Activated gamma-delta T cell treated with Interleukin-2 at 50 U/mL for 16 hours (primary cell): ENCODE measurements at places on chromosomes 5 and 9.
A peak's percentile ranks its signal among the peaks of the same experiment; 100 is the strongest.

- DNase-seq: no peak
Measured at GRCh38 chr9:102506406-102506805, 488.7 kb upstream of the CYLC2 start.

DNA sequence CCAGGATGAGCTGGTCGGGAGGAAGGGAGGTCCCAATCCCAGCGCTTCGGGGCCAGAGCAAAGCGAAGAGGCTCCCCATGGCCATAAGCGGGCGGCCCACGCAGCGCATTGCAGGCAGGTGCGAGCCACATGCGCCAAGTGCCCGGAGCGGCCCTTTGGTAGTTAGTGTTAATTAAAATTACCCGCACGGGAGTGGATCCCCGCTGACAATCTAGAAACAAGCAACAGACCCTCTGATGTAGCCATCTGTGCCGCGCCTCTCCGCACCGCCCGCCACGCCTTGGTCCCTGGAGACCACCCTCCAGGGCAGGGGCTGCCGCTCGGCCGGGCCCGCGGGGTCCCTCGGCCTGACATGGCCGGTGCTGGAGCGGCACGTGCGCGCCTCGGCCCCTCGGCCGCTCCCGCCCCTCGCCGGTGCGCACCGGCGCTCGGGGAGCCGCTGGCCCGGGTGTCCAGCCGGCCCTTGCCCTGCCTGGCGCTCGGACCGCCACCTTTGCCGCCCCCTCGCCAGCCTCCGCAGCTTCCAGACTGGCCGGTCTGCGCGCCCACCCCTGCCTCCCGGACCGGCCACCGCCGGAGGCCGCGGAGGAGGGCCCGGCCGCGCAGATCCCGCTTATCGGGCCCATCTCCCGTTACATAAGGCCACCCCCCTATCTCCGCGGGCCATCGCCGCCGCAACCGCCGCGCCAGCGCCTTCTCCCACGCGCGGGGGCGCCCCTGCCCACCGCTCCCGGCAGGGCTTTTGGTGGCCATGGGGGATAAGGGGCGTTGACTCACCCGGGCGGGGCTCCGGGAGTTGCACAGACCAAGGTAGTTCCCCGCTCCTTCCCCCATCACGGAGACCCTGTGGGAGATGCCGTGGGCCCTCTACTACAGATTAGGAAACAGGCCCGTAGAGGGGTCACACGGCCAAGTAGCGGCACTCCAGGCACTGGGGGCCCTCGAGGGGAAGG lies 1.9 kb upstream of the IL13 start:
- DNase-seq: peak; percentile 23

GRCh38 chr5:120599576-120599975 lies 135.5 kb downstream of the PRR16 start:
- DNase-seq: no peak

GRCh38 chr5:86979811-86980411 lies 287.8 kb upstream of the RASA1 start:
- DNase-seq: no peak

GRCh38 chr9:93116072-93116961 lies 17.7 kb downstream of the NINJ1 start:
- no peak for DNase-seq

DNA sequence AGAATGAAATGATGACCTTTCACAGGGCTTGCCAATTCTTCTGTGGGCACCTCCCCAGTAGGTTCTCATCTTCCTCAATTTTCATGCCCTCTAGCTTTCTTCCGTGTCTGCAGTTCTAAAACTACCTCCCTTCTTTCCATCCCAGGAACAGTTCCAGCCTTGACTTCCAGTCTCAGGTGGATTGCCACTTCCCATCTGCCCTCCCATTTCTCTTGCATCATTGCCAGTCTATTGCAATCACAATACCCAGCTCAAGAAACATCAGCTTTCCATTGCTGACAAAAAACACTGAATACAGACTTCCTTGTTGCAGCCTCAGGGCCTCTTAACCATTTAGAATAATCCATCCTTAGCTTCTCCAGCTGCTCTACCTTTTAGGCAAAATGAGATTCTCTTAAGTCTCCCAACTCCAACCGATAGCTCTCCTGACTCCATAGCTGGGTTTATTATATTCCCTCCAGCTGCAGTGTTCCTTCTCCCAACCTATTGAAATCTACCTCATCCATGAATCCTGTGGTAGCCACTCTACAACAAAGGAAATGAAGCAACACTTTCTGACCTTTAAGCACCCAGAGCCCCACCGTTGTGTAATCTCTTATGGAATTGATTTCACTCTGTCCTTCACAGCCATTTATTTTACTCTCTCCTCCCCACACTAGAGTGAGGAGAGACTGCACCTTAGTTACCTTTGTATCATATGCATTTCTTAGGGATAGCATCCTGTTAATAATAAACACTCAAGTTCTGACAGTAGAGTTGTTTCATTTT lies 75.6 kb upstream of the PCA3 start:
- no peak for DNase-seq

DNA sequence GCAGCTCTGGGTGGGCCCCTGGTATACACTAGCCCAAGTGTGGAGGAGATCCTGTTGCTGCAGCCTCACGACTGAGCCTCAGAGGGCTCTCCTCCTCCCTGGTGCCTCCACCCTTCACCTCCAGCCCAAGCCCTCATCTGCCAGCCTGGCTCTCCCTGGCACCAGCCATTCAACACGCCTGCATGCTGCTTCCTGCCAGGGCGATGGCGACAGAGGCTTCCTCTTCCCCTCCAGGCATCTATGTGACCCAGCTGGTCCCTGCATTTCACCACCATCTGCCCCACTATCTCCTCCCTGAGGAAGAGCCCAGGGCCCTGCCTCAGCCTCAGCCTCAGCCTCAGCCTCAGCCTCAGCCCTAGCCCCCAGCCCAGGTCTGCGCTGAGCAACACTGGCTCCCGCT lies 54.8 kb upstream of the ANGPTL2 start:
- DNase-seq: no peak

GRCh38 chr5:67577424-67577823 lies 380.8 kb upstream of the CD180 start:
- DNase-seq: no peak

DNA sequence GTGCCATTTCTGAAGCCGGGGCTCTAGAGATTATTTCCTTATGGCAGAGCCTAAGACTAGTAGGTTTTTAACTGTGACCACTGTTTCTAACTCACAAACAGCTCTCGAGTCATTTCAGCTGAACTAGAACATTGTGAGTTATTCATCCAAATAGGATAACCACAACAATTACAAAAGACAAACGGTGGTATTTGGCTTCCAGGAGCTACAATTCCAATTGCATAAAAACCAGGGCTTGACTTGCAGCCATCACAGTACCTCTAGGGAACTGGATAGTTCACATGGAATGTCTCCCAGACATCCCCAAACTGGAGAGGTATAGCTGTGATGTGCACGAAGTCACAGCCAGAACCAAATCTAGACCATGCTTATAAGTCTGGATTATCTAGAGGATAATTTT lies 224.8 kb downstream of the FAM114A2 start:
- no peak for DNase-seq

DNA sequence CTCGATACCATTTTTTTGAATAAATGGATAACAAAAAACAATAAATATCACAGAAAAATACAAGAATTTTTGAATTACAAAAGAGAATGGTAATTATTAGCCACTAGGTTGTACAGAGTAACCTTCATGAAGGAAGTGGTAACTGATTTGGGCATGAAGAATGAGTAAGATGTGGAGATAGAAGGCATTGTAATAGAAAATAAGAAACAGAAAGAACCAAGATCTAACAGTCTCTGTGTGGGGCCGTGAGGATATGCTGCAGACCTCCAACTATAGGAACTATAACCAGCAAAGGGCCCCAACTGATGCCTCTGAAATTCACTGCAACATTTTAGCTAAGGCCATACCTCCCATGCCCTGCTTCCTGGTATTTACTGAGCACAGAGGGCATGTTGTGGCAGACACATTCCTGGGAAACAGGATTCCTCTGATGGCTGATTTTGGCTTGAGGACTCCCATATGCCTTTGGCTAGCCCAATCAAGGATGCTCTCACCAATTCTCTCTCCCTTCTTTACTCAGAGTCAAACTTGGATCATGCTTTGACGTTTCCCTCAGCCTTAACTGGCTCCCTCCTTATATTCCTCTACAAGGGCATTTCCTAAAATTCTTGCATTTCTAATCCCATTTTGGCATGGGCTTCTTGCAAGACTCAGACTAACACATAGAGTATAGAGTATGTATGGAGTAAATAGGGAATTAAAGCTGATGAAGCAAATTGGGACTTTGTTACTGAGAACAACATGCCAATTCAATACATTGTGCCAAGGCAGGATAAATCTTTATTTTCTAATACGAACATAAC lies 208.9 kb downstream of the PDE4D start:
- no peak for DNase-seq

DNA sequence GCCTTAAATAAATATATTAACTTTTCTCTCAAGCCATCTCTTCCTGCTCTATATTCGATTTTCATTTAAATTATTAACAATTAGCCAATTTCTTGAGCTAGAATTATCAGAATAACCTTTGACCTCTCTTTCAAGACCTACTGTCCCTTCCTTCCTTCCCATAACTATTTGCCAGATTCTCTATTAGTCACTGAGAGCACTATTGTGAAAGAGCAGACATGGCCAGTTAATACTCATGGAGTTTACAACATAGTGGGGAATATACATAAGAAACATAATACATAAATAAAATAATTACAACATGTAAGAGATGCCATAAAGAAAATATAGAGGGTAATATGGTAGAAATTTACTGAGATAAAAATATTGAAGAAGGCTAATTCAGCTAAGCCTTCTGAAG lies 72.1 kb upstream of the CHD1 start:
- no peak for DNase-seq

GRCh38 chr5:176734756-176735342 lies 75.5 kb upstream of the UNC5A start:
- peak; percentile 1 for DNase-seq

DNA sequence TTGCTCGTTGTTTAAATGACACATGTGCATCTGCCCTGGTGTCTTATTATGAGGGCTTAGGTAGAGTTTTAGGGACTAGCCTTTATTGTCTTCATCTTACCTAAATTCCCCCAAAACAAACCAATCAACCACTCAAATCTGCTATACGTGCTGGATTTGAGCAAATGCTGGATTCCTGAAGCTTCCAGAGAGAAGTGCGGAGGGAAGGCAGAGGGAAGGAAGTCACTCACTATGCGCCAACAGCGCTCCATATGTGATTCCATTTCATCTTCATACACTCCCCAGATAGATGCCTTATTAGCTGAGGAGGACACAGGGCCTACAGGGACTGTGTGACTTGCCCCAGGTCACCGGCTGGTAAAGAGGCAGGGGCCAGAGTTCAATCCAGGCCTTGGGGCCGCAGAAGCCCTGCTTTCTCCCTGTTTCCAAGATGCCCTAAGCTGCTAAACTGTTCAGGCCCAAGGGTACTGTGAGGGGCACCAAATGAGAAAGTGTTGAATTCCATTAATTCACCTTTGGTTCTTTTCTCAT lies 63.5 kb downstream of the OTULIN start:
- DNase-seq: no peak
